ENCODE measurements at places on chromosomes 16 and 17.

DNA sequence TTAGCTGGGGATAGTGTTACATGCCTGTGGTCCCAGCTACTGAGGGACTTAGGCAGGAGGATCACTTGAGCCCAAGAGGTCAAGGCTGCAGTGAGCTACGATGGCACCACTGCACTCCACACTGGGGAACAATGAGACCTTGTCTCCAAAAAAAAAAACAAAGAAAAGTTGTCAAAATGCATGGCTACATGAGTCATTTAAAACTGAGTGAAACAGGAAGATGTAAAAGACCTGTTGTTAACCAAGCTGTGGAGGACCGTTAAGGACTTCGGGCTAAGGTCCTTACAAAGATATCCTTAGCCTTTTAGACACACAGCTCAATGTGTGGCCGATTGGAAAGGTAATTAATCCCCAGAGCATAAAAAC lies 25.1 kb downstream of the ZP2 start:
- no peak for DNase-seq

GRCh38 chr17:12737740-12738469 lies 51.4 kb upstream of the ARHGAP44 start:
- no peak for DNase-seq

DNA sequence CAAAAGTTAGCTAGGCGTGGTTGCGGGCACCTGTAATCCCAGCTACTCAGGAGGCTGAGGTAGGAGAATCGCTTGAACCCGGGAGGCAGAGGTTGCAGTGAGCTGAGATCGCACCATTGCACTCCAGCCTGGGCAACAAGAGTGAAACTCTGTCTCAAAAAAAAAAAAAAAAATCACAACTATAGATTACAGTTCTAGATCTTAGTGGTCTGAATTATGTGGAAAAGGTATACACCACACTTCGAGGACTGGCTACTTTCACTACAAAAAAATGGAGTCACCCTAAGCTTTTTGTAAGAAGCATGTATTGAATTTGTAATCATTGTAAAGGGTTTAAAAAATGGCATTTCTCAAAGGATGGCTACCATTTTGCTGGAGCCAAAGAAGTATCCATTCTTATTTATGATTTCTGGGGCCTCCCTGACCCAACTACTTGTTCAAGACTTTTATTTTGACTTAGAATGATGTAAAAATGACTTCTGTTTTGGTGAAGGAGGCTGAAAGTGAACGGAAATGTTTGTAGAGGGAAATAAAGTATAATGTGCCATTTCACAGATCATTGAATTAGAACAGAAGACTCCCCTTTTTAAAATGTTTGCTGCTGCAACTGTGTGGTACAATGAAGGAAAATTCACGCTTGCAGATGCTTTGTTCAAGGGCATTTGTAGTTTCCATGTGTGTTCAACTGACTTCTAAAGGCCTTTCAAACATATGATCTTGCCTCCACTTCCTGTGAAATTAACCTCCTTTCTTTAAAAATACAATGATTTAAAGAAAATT lies 37.1 kb upstream of the NOL11 start:
- DNase-seq = no peak

DNA sequence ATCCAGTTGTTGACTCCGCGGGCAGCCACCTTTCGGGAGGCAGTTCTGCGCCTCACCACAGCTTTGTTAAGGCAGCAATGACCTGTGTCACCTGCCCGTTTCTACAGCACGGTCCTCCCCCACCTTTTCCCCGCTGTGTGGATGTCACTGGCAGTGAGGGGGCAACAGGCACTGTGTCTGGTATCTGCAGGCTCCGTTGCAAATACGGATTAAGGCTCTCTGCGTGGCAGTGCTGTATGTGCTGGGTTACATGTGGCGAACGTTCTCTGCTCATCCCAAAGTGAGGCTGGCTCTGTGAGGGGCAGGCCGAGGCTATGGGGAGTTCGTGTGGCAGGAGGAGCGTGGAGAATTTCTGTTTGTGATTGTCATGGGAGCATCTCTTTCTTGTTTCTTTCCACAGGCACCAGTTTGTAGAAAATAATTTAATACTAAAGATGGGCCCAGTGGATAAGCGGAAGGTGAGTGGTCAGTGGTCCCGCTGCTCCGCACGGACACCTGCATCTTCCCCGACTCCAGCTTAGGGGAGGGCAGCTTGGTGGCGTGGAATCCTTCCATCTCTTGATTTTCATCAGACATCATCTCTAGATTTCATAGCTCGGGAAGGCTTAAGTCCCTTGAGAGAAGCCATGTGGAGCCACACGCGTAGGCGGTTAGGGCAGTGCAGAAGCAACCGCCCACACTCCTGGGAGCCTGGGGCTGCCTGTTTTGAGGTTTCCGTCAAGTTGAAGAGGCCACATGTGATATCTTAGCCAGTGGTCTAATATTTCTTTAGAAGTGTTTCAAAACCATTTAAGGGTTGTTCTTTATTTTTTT lies 57.8 kb downstream of the PDPK1 start:
- no peak for DNase-seq

DNA sequence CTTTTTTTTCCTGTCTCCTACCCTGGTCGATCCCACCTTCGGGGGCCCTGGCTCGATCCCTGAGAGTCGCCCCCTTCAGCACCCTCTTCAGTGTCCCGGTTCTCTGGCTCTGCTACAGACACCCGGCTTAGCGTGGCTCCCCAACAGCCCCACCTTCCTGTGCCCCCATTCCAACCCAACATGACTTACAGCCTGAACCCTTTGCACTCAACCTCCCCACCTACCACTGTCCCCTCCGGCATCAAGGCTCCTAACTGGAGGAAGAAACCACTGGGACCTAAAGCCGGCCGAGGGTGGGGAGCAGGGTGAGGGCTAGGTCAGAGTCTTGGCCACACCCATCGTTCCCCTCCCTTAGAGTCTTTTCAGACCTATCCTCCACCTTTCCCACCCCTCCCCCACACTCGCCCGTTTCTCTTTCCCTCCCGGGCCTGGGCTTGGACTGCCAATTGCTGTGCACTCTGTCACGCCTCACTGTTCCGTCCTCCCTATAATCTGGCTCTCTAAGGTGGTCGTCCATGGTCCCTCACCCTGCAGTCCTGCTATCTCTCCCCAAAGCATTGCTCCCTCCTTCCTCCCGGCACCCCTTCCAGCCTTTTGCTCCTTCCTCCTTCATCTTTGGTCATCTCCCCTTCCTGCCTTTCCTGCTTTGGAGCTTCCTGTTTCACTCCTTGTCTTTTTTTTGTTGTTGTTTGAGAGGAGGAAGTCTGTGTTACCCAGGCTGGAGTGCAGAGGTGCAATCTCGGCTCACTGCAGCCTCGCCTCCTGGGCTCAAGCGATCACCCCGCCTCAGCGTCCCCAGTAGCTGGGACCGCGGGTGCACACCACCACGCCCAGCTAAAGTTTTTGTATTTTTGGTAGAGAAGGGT lies 890 bp upstream of the CLDN7 start:
- peak; percentile 54 for DNase-seq

DNA sequence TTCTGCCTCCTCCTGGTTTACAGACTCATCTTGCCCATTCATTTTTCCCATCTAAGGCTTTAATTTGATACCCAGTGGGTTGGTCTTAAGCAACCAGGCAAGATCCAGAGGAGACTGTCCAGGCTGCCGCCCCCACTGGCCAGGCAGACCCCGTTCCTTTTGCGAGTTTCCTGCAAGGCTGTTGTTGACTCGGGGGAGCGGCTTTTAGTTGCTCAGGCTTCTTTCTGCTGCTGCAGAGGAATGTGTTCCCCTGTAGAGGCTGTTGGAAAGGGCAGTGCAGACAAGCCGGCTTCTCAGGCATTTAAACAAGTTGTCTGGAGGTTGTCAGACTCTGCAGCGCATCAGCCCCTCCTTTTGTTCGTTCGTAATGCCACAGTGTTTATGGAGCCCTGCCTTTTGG lies 231.2 kb downstream of the PRKCA start:
- DNase-seq = no peak

DNA sequence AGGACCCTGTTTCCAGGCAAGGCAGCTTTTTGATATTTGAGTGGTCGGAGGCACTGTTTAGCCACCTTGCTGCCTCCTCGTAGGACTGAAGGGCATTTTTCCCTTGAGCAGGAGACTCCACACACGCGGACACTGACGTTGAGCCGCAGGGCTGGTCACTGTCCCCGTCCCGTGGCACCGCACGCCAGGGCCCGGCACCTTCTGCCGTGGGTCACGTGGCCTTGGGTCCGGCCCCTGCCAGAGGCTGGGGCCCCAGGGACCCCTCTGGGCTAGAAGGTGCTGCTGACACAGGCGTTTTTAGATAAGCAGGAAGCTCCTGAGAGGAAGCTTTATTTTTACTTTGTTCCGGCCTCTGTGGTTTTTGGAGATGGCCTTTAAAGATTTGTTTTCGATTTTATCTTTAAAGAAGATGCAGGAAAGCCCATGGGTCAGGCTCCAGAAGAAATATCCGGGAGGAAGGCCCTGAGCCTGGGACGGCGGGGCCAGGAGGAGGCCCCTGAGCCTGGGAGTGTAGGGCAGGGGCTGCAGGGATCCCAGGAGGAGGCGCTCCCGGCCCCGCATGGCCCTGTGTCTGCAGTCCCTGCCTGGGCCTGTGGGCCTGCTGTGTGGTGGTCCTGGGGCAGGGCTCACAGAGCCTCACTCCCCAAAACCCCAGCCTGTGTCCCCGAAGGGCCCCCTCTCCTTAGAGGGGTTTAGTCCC lies 30.5 kb upstream of the GNG13 start:
- no peak for DNase-seq

- peak; percentile 24 for DNase-seq
Observed at GRCh38 chr17:31582151-31582907, 190.9 kb downstream of the RAB11FIP4 start.

- DNase-seq = no peak
Observed at GRCh38 chr17:59859444-59860025, 33.2 kb downstream of the TUBD1 start.

DNA sequence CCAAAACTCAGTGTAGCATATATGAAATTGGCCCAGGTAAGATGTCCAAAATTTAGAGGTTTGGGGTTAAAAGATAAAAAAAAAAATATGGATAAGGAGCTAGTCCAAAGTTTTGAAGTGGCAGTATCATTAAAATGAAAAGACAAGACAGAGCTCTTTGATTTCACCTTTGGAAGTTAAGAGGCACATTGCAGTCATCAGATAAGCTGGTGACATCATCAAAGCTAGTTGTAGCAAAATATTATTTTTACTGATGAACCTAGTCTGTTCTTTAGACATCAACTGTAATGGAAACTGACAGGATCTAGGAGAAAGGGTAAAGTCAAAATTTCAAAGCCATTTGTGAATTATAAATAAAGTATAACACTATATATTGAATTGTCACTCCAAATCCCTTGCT lies 603.7 kb upstream of the CDH8 start:
- DNase-seq = no peak

GRCh38 chr17:80703142-80703478 lies 158.5 kb downstream of the RPTOR start:
- DNase-seq = peak; percentile 59

GRCh38 chr16:27712251-27712711 lies 162.3 kb downstream of the KATNIP start:
- no peak for DNase-seq

DNA sequence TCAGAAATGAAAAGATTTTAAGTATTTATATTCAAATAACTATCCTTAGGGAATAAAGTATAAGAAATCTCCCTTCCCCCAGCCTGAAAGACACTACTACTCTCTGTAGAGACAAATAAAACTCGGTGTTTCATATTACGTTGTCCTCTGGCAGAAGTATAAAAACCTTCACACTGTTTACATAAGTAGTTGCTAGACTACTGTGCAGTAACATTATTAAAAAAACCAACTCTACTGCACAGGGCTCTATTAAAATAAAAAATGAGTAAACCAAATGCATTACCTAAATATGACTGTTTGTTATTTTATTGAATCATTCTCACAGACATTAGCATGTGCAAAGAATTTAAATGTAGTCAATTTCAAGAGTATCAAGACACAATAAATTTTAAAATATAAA lies 67.4 kb downstream of the MED13 start:
- no peak for DNase-seq

DNA sequence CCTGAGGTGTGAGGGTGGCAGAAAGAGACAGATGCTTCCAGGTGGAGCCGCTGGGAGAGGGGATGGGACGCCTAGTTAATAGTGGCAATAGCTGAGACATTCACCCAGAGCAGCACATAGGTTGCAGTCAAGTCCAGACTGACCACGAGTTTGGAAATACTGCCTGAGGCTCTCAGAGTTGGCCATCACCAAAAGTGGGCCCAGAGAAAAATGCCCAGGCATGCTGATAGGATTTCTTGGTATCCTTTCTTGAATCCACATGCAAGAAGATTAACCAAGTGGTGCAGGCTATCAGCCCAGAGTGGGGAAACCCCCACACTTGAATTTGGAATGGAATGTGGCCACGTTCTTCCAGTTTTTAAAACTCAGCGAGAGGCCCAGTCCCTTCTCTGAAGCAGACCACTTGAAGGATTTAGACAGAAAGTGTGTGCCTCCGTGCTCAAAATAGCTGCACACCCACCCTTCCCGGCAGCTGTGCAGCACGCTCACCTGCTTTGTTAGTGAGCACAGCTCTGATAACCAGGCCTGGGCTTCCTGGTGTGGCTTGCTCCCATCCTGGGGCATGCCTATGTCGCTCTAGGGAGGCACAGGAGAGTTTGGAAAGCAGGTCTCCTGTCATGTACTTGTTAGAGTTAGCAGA lies 35.7 kb downstream of the PLD6 start:
- DNase-seq = no peak

DNA sequence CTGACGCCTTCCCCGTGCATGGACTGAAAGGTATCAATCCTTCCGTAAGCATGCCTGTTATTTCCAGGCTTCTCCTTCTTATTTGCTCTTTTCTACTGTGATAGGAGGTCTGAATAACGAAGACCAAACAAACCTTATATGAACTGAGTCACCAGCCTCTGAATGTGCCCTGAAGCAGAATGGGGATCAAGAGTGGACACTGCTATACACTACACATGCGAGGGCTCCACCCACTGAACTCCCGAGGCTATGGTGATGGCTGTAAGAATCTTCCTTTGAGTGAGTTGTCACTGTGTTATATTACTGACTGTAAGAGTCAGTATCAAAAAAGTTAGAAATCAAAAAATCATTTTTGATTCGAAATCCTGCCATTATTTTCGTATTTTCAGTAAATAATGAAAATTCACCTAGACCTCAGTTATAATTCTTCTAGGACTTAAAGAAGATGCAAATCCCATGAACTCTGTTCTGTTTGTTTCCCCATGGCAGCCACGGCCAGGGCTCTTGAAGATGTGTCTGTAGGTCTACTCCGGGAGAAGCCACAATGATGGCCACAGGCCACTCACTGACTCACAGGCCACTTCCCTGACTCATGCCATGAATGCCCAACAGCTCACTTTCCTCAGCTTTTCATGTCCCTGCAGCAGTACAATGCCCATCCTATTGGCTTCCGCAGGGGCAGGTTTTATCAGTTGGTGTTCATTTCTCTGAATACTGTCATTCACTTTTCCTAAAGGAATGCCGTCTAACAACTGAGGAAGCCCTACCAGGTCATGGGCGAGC lies 54.7 kb downstream of the ZZEF1 start:
- no peak for DNase-seq

DNA sequence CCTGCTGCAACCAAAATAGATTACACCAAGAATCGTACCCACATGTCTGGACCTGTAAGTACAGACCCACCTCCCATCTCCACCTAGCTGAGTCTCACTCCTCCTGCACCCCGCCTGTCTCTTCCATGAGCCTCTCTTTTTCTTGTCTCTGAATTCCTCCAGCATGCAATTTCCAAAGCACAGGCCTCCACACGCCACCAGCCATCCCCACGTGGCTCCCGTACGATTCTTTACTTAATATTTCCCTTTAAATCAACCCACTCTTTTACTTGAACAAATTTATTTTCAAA lies 1.2 kb downstream of the RPH3AL start:
- no peak for DNase-seq
